ENCODE measurements at places on chromosomes 3 and 15.
A peak's percentile ranks its signal among the peaks of the same experiment; 100 is the strongest.

DNA sequence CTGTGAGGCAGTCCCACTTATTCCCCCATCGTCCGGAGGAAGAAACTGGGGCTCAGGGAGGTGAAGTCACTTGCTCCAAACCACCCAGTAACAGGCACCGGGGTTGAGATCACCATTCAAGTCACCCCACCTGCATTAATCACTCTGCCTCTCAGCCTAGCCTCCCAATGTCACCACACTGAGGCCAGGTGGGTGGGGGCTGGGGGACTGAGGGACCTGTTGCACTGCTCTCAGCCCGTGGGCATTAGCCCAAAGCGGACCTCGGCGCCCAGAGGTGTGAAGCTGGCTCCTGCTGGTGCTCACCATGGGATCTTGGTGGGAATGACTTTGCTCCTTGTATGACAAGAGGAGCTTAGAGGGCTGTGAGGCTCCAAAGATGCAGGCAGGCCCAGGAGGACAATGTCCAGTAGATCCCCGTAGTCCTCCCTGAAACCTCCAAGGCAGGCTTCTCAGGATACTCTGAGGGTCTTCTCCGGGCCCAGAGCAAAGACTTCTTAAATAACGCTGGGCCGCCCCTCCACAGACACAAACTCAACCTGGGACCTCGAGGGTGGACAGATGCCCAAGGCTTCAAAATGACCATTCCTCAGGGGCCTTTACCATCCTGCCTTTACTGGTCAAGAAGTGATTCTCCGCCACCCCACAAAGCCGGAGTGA is 1.7 kb downstream of the NT5DC2 start:
- peak; percentile 34 for DNase-seq

GRCh38 chr15:70127770-70128413 is 30.2 kb upstream of the TLE3 start:
- no peak for DNase-seq

DNA sequence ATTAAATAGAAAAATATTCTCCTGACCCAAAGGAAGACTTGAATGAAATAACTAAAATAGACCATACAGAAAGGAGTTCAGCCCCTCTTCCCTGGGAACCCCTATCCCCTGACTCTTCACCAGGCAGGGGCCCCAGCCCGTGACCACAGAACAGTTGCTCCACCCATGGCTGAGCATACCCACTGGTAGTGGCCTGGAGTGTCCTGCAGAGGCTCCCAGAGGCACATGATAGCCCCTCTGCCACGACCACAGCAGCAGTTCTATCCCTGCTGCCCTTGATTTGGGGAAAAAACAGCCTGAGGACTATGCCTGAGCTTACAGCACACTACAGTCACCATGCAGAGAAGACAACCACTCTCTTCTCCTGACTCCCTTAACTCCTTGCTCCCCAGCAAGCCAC is 31.8 kb downstream of the TTC14 start:
- DNase-seq, result no peak

- DNase-seq, result no peak
Observed at GRCh38 chr3:155978324-155978723, 107.9 kb downstream of the GMPS start.

GRCh38 chr15:65837301-65838294 is 31.7 kb upstream of the RAB11A start:
- DNase-seq, result no peak

Data from 8988T (cell line).